ENCODE measurements at places on chromosomes 4 and X. TPM values are rescaled to one million over a fixed set of nuclear protein-coding genes. Genes with fewer than 3 reads are reported as not detected.

DNA sequence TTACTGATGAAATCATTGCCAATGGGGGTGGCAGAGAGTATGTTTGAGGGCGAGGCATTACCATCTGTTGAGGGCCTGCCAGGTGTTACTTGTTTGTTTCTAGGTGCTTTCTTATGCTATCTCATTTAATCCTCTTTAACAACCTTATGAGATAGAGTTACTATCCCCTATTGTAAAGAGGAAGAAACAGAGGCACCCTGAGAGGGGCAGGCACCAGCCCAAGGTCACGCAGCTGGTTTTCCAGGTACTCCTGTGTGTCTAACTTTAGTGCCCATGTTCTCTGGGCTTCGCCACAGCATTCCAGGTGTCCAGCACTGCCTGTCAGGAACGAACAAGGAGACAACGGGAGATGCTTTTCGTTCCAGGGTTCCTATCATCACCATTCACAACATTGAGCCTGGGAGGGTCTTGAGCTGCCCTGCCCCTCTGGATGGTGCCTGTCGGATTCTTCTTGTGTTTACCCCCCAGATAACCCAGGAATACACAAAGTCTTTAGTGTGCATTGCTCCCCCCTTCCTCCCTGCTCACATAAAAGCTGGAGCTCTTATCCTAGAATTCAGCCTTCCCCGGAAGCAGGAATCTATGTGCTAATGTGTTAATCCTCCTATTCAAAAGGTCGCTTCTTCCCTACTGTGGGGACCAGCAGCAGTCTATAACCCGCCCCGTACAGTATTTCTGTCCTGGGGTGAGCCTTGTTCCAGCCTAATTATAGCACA is 24.9 kb upstream of the GPC4 start:
- no peak for DNase-seq

DNA sequence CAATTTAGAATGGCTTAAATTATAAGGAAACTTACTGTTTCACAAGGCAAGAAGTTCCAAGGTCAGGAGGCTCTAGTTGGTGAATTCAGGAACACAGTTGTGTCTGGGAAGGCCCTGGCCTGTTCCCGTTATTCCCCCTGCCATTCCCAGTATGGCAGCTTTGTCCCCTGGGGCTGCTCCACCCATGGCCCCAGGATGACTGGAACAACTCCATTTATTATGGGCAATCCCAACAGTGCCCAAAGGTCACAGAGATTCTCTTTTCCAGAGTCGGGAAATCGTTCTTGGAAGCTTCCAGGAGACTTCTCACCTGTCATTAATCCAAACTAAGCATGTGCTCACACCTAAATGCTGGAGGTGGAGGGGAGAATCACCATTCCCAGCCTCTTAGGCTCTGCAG is 2.8 kb upstream of the PRKG2 start:
- no peak for DNase-seq

GRCh38 chr4:130814896-130815295 is 1718.9 kb downstream of the C4orf33 start:
- no peak for DNase-seq

DNA sequence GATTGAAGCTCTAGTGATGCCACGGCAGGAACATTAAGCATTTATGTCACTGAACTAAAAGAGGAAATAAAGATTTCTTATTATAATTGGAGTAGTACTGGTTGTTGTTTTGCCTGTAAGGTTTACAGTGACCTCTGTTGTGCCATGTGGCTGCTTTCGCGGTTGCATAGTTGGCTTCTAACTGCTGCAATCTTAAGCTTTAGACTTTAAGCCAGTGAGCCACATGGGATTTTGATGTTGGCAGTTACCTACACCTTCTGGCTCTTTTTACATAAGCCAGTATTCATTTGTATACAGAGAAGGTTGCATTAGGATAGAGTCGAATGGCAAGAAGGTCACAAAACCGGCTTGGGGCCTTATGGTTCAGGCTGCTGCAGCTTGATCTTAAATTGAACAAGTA is 1311.6 kb downstream of the RAPGEF2 start:
- DNase-seq, result no peak

GRCh38 chrX:102606115-102606514 is 6.8 kb downstream of the ARMCX5 start:
- no peak for DNase-seq

DNA sequence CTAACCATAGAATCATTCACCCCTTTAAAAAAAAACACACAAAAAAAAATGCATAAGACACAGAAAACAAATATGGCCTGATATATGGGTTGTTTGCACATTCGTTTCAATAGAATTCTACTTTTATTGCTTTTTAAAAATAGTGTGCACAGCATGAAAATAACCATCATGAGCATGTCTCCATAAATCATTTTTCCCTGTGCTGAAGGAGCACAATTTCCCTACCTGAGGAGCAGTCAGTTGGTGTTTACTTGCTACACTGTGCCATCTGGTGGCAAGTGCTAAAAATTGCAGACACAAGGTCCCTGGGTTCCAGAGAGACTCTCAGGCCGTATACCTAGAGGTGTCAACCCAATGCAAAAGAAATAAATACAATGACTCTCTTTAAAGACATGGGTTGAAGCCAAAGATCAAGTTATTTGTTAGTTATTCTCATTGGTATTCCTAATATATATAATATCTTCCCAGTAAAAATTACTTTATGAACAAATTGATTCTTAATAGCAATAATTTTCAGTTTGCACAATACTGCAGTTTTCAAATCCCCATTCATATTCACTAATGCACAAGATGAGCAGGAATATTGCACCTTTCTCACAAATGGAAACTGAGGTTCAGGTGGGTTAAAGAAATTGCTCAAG is 551.4 kb downstream of the IQCM start:
- DNase-seq, result peak; percentile 45

Gene MAGEC2
- total RNA-seq, result not detected

Gene PABPC1L2B
- total RNA-seq, result not detected

GRCh38 chr4:122635205-122635604 is 14.3 kb upstream of the IL21 start:
- DNase-seq, result no peak

Gene GPR119
- total RNA-seq, result not detected

DNA sequence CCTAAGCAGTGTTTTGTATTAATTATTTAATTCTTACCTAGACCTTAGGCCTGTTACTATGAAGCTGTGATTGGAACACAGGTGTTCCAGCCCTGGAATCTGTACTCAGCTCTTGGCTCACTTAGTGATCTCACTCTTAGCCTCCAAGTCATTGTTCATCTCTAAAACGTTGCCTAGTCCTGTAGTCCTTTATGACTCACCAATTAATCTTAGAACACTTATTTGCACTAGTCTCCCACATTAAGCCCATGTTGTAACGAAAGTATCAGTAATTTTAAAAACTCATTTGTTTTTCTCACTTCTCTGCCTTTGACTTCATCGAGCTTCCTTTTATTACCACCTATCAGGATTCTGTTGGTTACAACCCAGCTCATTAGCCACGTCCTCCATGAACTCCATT is 1224.7 kb upstream of the TENM3 start:
- no peak for DNase-seq

- DNase-seq, result no peak
These were observed 959 bp downstream of the SMPX start for GRCh38 chrX:21756785-21757529.

Gene PCYT1B
- 14.3 TPM for total RNA-seq

- no peak for DNase-seq
These were observed 53.1 kb downstream of the CCNI start for GRCh38 chr4:77022560-77023179.

- no peak for DNase-seq
These were observed 45.3 kb downstream of the TENM3 start for GRCh38 chr4:182288534-182288933.

Gene CXorf65
- total RNA-seq, result not detected

Gene PIM2
- total RNA-seq, result 142 TPM

Gene EBP
- 171 TPM for total RNA-seq

DNA sequence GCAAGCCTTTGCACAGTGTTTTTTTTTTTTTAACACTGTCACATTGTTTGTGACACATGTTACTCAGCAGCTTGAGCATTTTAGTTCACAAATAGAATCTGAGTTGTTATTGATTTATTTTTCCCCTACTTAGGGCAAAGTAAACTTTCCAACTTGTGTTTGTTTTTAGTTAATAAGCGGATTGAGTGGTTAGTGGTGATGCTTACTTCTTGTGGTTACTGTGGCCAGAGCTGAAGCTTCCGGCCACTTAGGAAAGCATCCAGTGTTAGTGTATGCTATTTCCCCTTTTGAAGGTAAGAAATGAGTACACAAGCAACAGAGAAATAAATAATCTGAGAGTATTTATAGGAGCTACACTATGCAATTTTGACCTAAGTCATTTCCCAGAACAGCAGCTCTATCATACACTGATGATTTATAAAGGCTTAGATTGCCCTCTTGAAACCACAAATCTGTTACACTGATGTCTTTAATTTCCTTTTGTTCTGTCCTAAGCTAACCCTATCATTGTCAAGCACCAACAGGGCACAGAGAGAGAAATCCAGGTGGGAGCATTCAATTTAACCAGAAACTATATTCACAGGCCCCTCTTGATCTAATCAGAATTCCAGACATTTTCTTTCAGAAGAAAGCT is 2464.6 kb downstream of the PCDH7 start:
- DNase-seq, result no peak

Gene DCAF12L1
- not detected for total RNA-seq
